Iris pigment epithelial cell (primary cell): ENCODE measurements at places on chromosomes 5 and 9.
A peak's percentile ranks its signal among the peaks of the same experiment; 100 is the strongest.

GRCh38 chr9:127974769-127975261, 6.0 kb downstream of the EEIG1 start:
- DNase-seq: no peak

- DNase-seq: peak; percentile 91
Measured at GRCh38 chr9:93159601-93160471, 24.1 kb upstream of the WNK2 start.

GRCh38 chr9:12182806-12183205, 510.4 kb upstream of the TYRP1 start:
- no peak for DNase-seq

GRCh38 chr9:115944166-115944948, 209.2 kb upstream of the PAPPA start:
- peak; percentile 100 for DNase-seq

DNA sequence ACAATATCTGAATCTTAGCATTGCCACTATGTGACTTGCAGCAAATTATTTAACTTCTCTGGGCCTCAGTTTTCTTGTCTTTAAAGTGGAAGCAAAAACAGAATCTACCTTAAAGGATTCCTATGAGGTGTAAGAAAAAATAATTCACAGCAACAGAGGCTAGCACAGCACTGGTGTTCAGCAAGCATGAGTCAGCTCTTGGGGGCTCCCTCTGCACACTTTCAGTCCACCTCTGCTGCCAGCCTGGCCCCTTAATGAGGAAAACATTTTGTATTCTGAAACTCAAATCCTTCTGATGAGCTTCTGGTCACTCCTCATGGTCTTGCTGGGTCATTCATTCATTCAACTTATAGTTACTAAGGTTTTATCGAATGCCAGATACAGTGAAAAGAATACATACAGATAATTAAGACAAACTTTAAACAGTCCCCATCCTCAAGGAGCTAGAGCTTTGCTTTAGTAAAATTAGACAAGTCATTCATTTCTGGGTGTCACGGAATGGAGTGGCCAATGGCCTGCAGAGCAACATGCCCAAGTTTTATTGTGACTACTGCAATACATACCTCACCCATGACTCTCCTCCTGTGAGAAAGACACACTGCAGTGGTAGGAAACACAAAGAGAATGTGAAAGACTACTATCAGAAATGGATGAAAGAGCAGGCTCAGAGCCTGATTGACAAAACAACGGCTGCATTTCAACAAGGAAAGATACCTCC, 26.8 kb upstream of the IQGAP2 start:
- peak; percentile 49 for DNase-seq

- DNase-seq: no peak
Measured at GRCh38 chr9:105443121-105443520, 4.7 kb upstream of the FSD1L start.

- DNase-seq: no peak
Measured at GRCh38 chr5:64775291-64775690, 6.6 kb downstream of the CWC27 start.

GRCh38 chr5:150064681-150065220, 21.6 kb downstream of the CSF1R start:
- no peak for DNase-seq

GRCh38 chr5:157342822-157343402, 77.0 kb downstream of the CYFIP2 start:
- peak; percentile 37 for DNase-seq

DNA sequence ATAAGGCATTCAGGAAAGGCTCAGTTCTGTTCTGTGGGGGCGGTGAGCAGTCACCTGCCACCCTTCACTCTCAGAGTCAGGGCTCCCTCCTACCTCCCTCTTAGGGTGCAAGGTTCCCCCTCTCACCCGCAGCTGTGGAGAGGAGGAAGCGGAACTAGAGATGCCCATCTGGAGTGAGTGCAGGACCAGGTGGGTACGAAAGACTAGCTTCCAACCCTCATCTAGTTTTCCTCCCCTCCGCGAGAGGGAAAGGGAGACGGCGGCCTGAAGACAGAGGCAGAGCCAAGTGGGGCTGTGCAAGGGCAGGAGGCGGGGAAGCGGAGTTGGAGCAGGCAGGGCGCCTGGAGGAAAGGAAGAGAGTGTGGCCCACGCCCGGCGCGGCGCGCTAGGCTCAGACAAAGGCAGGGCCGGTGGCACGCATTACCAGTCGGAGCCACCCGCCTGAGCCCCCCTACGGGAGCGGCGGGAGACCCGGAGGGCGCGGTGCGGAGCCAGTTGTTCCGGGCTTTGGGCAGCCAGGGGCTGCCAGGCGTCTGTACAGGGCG, 7.3 kb downstream of the PRR7 start:
- DNase-seq: no peak

GRCh38 chr5:98594098-98594497, 179.4 kb upstream of the RGMB start:
- DNase-seq: no peak

GRCh38 chr5:72467461-72467860, 39.7 kb downstream of the ZNF366 start:
- no peak for DNase-seq

- DNase-seq: no peak
Measured at GRCh38 chr5:97427235-97427634, 244.2 kb upstream of the RIOK2 start.

DNA sequence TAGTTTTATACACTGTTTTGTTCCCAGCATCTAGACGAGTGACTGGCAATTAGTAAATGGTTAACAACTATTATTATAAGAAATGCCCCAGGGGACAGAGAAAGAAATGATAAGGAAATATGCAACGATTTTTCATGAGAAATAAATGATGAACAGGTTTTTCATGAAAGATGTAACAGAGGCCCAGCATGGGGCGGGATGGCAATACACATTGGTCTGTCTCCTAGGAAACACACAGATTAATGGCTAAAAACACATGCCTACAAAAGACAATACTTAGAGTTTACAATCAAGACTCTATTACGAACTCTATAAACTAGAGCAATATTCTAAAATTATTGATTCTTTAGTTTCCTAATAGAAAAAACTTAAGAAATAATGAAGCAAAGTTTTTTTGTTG, 441.5 kb upstream of the CDH9 start:
- no peak for DNase-seq

GRCh38 chr9:94108584-94108983, 24.3 kb downstream of the PTPDC1 start:
- DNase-seq: peak; percentile 18

GRCh38 chr5:58094031-58094430, 365.9 kb downstream of the PLK2 start:
- peak; percentile 7 for DNase-seq

- DNase-seq: no peak
Measured at GRCh38 chr9:77946969-77947620, 84.5 kb downstream of the GNAQ start.

GRCh38 chr9:12988258-12988657, 213.4 kb downstream of the LURAP1L start:
- DNase-seq: no peak

- DNase-seq: peak; percentile 62
Measured at GRCh38 chr9:21015129-21015815, 16.2 kb downstream of the HACD4 start.

- peak; percentile 31 for DNase-seq
Measured at GRCh38 chr9:88230612-88231011, 92.3 kb upstream of the SPATA31C2 start.

- DNase-seq: no peak
Measured at GRCh38 chr9:138063785-138064184, 186.2 kb downstream of the CACNA1B start.

DNA sequence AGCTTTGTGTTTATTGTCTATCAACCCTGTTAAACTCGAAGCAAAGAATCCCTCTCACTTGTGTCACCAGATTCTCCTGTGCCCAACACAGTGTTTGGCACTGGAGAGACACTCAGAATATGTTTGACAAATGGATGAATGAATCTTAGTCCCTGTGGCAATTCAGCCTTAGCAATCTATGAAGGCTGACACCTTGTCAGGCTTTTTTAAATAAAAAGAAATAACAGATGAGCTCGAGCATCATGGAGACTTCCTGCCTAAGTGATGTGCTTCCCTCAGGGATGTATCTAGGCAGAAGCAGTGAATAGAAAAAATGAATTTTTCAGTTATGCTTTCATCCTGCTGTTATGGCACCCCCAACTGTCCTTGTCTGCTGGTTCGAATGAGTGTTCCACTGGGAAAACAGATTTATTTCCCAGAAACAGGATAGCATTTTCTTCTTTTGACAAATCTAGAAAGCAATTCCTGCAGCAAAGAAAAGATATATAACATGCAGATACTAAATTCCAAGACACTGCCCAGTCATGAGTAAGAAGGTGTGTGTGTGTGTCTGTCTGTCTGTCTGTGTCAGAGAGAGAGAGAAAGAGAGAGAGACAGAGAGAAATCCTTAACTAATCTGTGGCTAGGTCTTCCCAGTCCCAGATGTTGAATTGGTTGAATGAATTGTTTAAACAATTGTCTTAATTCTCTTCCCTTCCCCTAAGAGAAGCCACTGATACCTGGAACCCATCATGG, 16.7 kb downstream of the MAMDC2 start:
- no peak for DNase-seq

DNA sequence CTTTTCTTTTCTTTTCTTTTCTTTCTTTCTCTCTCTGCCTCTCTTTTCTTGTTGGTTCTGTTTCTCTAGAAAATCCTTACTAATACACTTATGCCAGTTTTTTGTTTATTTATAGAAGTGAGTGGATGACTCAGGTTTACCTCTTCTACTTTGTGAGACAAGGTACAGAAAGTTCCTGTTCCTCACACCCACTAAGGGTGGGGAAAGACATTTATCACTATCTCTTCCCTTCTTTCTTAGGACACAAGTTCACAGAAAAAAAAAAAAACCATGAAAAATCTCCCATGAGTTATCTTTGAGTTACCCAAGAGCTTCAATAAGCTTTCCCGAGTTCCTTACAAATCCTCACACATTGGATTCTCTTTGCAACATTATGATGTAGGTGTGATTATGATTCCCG, 60.9 kb upstream of the CD180 start:
- no peak for DNase-seq
